Stimulated activated CD4-positive, alpha-beta T cell treated with anti-CD3 and anti-CD28 coated beads, Interleukin-4, amount 100 ng/mL, for 24 hours (primary cell): ENCODE measurements at places on chromosomes 1 and 21.

DNA sequence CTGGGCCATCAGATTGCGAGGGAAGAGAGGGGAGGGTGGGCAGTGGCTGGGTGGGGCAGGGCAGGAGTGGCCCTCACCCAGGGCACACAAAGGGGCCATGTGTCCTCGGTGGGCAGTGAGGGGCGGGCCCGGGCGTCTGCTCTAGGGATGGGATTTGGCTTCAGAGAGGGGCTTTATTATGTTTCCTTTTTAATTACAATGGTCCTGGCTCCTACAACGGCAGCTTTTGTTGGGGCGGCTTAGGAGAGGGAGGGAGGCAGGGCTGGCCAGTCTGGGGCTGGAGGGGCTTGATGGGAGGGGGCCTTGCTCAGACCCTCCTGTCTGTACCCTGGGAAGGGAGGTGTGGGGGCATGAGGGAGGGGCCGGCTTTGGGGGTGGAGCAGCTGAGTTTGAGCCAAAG lies 102.8 kb upstream of the WNT4 start:
- no peak for DNase-seq

DNA sequence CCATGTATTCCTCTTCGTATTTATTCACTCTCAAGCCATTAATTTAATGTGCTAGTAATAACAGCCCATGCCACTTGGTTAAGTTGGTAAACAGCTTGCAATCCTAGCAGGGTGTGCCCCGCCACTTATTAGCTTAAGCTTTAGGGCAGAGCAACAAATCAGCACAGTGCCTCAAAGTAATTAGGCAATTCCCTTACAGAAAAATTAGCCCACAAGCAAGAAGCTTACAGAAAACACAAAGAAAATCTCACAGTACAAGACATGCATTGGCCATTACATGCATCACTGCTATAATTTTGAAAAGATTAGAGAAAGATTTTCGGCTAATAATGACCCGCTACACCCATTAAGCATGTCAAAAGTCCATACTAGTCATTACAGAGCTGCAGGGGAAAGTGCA lies 47.6 kb downstream of the TGFB2 start:
- DNase-seq, result no peak

GRCh38 chr21:42022906-42023305 lies 12.7 kb upstream of the ZBTB21 start:
- DNase-seq, result no peak

DNA sequence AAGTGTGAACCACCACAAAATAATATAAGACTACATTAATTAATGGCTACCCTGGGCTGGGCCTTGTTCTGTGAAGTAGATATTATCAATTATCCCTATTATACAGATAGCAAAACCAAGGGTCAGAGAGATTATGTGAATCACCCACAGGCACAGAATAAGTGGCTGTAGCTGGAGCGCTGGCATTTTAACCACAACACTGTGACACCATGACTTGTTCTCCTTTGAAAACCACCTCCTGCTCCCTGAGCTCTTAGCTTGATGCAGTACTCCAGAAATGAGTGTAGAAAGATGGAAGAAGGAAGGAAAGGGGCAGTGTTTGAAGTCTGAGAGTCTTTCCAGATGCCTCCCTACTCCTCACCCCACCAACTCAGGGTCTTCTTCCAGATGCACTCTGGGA lies 29.5 kb upstream of the JUN start:
- no peak for DNase-seq

- no peak for DNase-seq
Measured at GRCh38 chr21:43318841-43319781, 107.8 kb downstream of the SIK1 start.

DNA sequence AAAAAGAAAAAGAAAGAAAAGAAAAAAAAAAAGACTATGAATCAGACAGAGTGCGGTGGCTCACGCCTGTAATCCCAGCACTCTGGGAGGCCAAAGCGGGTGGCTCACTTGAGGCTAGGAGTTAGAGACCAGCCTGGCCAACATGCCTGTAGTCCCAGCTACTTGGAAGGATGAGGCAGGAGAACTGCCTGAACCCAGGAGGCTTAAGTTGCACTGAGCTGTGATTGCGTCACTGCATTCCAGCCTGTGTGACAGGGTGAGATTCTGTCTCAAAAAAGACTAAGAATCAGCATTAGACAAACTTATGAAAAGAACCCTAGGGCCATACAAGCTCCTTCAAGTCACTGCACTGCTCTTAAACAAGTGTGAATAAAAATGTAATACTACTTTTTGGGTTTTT lies 16.9 kb downstream of the PSMB4 start:
- no peak for DNase-seq

- DNase-seq, result no peak
Measured at GRCh38 chr1:17819129-17819802, 64.1 kb downstream of the ACTL8 start.

DNA sequence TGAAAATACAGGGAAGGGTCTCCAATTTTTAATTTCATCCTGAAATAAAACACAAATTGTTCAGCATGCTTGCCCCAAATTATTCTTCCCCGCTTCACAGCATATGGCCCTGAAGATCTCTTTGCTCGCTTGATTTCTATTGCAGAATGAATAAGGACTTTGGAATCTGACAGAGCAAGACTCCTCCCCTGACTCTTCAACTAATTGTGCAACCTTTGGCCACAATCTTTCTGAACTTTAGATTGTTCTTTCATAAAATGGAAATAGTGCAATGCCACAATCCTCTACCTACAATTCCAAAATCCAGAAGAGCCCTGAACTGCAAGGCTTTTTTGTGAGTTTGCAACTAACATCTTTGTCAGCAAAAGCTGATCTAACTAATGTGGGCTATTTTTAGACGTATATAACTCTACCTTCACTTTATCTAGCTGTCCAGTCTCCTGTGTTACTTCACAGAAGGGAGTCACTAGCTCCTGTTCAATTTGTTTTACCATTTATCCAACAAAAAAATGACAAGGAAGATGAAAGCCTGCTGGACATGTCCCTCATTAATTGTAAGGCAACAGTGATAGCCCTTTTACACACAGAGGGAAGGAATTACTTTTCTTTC lies 13.4 kb downstream of the RNASEL start:
- DNase-seq, result no peak

- no peak for DNase-seq
Measured at GRCh38 chr1:8640950-8641349, 176.5 kb downstream of the RERE start.

DNA sequence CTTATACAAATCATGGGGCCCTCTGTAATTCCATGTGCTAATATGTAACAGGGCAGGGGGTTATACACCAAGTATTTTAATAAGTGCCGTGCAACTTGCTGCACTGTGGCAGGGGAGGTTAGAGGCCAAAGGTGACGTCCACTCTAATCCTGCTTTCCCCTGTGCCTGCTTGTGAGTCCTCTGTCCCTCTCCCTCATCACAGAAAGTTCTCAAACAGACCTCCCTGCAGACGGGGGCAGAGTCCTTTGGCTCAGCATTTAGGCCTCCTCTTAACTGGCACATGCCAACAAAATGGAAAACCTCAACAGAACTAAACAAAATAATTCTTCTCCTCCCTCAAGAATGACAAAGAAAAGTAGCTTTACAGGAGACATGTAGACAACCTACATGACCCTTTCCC lies 2.9 kb downstream of the RXRG start:
- no peak for DNase-seq

- DNase-seq, result no peak
Measured at GRCh38 chr1:54110996-54111395, 41.8 kb downstream of the CDCP2 start.

- DNase-seq, result no peak
Measured at GRCh38 chr1:203500279-203500678, 6.3 kb downstream of the OPTC start.

- peak; percentile 89 for DNase-seq
Measured at GRCh38 chr1:147084273-147085096, 87.8 kb downstream of the PRKAB2 start.

GRCh38 chr1:237120683-237121082 lies 78.7 kb downstream of the RYR2 start:
- DNase-seq, result no peak

GRCh38 chr1:71698186-71698585 lies 584.2 kb downstream of the NEGR1 start:
- no peak for DNase-seq

GRCh38 chr1:231702804-231703203 lies 76.2 kb downstream of the DISC1 start:
- no peak for DNase-seq

DNA sequence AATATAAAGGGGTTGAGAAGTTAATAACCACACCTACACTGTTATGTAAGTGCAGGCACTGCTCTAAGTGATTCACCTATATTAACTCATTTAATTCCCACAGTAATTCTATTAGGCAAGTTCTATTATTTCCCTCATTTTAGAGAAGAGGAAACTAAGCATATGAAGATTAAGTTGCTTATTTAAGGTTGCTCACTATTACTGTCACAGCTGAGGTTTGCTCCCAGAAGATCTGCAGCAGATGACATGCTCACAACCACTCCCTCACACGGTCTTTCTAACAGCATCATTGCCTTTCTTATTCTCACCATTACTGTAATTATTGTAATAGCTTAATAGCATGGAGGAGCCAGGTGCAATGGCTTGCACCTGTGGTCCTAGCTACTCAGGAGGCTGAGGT lies 196.4 kb upstream of the GREM2 start:
- no peak for DNase-seq

DNA sequence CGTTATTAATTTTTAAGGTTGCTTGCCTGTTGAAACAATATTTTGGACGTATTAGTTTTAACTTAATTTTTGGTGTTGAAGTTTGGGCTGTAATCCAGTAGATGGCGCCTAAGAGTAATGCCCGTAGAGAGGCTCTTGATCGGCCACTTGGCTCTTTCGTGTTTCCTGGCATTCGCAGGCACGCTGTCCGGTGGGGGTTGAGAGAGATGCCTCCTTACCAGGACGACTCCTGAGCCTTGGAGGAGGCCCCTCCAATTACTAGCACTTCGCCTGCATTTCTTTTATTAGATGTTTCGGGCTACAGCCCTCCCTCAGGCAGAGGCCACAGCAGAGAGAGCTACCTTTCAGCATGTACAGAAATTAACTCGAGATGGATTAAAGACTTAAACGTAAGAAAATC lies 12.0 kb downstream of the OR2M4 start:
- DNase-seq, result peak; percentile 7

DNA sequence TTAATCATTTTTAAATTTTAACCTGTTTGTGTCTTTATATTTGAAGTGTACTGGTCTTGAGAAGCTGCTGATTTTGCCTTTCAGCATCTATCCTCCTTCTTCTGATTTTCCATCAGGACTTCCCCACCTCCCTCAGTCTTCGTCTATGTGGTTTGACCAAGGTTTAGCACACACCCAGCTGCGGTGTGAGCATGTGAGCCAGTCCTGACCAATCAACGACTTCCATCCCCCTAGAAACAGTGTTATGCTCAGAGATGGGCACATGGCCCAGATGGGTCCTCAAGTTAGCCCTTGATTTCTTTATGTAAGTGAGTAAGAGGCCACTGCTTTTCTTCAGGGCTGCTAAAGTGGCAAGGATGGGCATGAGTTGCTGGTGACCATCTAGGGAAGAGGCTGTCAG lies 190.8 kb downstream of the MATN1 start:
- no peak for DNase-seq

DNA sequence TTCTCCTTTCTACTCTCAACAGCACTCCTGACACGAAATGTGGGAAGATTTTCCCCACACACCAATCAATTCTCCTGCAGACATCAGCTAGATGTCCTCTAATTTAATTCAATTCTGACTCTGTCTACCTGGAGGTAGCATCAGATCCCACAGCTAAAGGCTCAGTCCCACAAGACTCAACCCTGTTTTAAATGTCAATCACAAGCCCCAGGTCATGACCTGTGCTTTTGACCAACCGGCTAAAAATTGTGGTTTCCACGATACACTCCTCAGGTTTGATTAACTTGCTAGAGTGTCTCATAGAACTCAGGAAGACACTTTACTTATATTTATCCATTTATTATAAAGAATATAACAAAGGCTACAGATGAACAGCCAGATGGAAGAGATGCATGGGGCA lies 27.4 kb downstream of the IL23R start:
- DNase-seq, result no peak

DNA sequence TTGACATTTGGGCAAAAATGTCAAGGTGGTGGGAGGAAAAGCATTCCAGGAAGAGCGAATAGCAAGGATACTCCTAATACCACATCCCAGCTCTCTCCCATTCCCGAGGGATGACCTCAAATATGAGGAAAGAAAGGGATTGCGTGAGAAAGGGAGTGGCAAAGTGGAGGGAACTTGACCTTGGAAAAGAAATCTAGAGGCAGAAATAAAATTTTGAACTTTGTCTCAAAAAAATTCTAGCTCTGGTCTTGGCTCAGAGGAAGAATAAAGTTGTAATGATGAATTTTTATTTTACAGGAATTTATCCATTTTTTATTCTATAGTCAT lies 127.8 kb downstream of the TBX19 start:
- no peak for DNase-seq

- no peak for DNase-seq
Measured at GRCh38 chr1:77484334-77484733, 198.1 kb downstream of the ZZZ3 start.

GRCh38 chr1:202210969-202211368 lies 17.4 kb downstream of the LGR6 start:
- no peak for DNase-seq

GRCh38 chr1:14672005-14672404 lies 73.5 kb downstream of the KAZN start:
- no peak for DNase-seq

DNA sequence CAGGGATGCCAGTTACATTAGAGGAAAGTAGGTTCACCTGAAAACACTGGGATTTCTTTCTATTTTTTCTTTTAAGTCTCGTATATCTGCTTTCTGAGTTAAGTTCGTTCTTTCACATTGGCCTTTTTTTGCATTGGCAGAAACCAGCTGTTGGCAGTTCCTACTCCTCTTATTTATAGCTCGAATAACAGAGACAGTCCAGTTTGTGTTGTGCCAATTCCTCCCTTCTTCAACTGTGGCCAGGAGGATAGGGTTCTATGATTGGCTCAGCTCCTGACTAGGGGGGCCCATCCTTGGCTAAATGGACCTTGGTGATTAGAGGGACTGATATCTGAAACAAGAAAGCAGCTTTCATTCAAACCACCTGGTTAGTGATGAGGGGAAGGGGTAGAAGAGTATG lies 115.8 kb downstream of the RPS6KC1 start:
- no peak for DNase-seq

GRCh38 chr1:234735476-234735875 lies 125.5 kb upstream of the IRF2BP2 start:
- DNase-seq, result no peak

GRCh38 chr21:17402937-17403336 lies 109.9 kb upstream of the CXADR start:
- no peak for DNase-seq

- DNase-seq, result no peak
Measured at GRCh38 chr1:85058311-85058710, 10.0 kb upstream of the MCOLN3 start.

DNA sequence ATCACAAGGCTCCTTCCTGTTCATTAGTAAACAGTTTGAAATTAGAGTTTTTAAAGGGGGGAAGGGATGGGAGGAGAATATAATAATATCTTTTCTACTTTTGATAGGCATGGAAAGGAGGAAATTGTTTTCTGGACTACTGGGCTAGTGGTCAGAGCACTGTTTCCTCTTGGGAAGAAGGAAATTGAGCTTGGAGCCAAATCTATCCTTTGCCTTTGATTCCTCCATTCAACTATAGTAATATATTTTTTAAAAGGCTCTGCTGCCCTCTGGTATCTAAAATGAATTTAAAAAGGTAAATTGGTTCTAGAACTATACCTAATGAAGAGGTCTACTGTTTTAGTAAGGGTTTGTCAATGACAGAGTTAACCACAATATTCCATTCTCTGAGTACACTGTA lies 5.9 kb downstream of the IARS2 start:
- DNase-seq, result no peak

- no peak for DNase-seq
Measured at GRCh38 chr1:219954736-219955421, 26.5 kb upstream of the SLC30A10 start.
